ENCODE measurements at places on chromosomes 2 and 18. TPM values are rescaled to one million over a fixed set of nuclear protein-coding genes. Genes with fewer than 3 reads are reported as not detected.

GKN2 gene
- not detected for polyA plus RNA-seq

GRCh38 chr2:85672456-85672855, 4.5 kb upstream of the SFTPB start:
- DNase-seq = no peak

PROM2 gene
- polyA plus RNA-seq = 16.8 TPM

DNA sequence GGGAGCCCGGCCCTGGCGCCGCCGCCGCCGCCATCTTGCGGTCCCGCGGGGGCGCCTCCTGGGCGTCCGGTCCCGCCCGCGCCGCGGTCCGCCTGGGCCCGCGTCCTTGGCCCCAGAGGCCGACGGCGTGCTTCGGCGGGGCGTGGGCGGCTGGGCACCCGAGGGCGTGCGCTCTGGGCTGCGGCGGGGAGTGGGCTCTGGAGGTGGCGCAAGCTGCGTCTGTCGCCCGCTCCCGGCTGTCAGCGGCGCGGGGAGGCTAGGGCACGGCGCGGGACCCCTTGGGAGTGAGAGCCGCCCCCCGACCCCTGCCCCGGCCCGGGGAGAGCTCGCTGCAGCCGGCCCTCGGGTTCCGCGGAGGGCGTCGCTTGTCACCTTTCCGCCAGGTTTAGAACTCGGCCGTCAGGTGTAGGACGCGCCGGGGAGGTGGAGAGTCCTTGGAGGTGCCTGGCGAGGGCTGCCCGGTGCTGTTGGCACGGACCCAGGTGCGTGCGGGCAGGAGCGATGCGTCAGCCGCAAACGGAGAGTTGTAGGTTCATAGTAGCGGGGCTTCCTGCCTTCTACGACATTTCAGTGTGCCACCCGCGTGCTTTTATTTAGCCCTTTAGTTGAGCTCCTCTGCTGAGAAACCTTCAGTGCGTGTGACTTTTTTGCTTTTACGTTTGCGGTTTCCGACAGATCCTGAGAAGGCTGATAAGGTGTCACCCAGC, 921 bp downstream of the VAPA start:
- no peak for DNase-seq

MPP4 gene
- polyA plus RNA-seq = 0.27 TPM

FAP gene
- polyA plus RNA-seq = 8.5 TPM

GRCh38 chr2:18559531-18560030, 872 bp downstream of the RDH14 start:
- no peak for DNase-seq

DNA sequence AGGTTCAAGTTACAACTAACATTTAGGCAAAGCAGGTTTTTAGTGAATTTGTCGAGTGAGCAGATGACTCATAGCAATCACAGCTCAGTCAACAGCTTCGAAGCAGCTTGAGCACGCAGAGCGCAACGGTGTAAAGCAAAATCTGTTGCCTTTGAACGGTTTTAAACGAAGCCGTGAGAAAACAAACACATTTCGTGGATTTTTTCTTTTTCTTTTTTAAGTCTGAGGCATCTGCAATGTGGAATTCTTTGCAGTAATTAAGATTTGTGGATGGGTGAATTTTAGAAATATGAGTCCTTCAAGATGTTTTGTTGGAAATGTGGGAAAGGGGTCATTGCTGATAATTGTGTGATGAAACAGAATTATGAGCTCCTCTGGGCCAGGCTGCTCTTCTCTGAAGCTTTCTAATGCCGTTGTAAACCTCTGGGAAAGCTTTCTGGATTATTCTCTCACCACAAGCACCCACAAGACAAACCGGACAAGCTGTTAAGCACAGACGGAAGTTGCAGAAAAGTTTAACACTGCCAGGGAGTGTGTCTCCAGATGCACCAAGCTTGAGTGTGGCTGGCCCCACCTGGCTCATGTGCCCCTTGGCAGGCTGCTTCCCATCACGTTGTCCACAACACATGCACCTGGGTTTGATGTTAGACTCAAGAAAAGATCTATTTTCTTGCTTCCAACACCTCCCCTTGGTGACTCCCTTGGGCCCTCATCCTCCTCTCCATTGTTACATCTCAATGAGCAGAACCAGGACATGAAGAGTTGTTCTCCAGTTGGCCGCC, 224.7 kb downstream of the ACKR3 start:
- DNase-seq = no peak

PRKAG3 gene
- polyA plus RNA-seq = not detected

DNA sequence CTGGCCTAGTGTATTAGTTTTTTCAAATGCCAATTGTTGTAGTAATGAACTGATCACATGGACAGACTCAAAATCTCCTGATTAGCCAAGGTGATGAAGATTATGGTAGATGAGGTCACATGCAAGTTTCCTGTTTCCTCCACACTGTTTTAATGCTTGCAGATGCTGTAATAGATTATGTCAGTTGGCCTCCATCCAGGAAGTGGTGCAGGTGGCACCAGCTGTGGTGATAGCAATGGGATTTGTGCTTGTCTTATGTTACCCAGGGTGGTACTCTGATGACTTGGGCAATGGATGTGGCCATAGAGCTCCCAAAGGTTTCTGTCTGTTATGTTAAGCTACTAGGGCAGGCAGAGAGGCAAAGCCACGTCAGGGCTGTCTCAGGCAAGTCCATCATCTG, 332.9 kb upstream of the DDX18 start:
- DNase-seq = no peak

DNA sequence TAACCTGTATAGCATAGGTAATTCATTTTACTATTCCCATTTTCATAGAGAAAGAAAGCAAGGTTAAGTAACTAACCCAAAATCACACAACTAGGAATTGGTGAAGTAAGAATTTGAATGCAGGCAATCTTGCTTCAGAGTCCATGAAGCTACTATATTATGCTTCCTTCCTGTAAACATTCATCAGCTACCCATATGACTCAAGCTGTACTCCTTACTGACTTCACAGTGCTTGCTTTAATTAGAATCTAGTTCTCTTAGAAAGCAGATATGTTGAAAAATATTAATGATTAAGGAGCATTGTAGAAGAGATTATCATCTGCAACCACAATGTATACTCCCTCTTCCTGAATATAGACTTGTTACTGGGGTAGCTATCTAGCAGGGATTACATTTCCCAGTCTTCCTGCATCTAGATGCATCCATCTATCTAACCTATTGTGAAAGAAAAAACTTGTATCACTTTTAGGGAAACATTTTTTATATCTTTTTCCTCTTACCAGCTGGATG, 961.6 kb upstream of the CHAC2 start:
- DNase-seq = no peak

GRCh38 chr2:178088774-178089270, 16.2 kb upstream of the PDE11A start:
- DNase-seq = no peak

KRTCAP3 gene
- 14.7 TPM for polyA plus RNA-seq

PIEZO2 gene
- 0.08 TPM for polyA plus RNA-seq

DNA sequence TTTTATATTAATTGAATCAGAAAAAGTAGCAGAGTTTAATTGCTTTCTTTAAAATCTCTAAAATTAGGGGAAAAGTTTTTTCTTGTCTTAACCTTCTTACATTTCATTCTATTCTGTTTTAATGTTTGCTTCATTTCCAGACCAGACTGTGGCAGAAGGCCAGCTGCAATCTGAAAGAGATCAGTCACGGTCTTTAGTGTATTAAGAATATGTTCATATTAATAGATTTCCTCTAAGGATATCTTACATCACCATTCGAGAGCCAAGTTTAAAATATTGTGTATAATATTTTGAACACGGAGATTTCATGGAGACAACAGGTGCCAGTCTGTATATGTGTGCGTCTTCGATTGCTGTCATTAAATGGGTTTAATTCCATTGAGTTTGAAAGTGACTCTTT, 230.9 kb upstream of the ZSWIM2 start:
- no peak for DNase-seq

DNA sequence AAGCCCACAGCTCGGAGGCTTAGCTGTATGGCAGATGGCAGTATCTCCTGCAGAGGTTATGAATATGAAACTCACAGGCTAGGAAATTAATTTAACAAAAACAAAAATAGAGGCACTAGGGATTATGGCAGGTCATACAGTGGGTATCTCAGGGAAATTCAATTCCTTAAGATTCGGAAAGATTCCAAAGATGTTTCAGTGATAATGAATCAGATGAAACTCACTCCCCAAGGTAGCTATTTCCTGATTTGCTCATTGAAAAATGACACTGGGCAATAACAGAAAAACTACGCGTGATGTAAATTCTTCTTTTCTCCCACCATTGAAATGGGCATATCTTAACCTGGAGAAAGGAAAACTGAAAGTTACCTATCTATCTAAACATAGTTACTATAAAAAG, 414.1 kb downstream of the STK39 start:
- no peak for DNase-seq

DNA sequence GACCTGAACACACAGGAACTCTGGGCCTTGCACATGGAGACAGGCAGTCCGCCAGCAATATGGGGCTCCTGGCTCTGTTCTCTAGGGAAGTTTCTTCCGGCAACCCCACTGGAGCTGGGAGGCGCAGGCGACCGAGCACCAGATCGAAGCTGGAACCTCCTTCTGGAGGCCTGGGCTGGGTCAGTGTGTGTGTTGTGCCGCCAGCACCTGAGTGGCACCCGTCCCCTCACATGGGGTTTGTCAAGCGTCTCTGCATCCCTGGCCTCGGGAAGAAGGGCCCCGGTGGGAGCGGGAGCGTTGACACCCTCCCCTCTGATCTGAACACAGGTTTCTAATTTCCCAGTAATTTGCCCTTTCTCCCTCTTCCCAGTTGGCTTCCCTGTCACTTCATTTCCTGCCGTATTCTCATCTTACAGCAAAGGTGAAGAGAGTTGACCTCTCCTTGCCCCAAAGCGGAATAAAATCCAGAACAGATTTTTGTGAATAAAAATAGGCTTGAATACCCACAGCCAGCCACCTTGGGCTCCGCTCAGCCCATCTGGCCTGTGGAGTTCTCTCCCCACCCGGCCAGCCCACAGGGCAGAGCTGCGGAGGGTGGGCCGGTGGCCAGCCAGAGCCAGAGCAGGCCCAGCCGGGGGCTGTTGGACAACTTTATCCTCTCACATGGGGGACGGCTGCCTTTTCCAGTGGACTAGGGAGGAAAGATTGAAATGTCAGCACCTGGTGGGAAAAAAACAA, 85.9 kb downstream of the APOB start:
- DNase-seq = no peak

CYRIA gene
- polyA plus RNA-seq = 1.4 TPM

DNA sequence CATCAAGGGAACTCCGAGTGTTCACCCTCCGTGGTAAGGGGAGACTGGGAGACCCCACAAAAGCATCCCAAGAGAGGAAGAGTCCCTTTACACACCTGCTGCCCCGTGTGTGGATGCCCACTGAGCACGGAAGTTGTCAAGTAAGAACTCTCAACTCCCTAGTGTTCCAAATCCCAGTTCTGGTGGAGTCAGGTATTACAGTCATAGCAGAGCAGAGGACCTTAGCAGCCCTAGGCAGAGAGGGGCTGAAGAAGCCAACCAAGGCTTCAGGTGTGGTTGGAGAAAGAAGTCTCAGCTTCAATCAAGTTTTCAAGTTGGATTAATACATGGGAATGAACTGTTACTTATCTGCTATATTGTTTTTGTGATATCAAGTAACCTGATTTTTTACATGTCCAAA, 512.5 kb downstream of the RNF144A start:
- DNase-seq = no peak

NEUROD1 gene
- polyA plus RNA-seq = not detected

DNA sequence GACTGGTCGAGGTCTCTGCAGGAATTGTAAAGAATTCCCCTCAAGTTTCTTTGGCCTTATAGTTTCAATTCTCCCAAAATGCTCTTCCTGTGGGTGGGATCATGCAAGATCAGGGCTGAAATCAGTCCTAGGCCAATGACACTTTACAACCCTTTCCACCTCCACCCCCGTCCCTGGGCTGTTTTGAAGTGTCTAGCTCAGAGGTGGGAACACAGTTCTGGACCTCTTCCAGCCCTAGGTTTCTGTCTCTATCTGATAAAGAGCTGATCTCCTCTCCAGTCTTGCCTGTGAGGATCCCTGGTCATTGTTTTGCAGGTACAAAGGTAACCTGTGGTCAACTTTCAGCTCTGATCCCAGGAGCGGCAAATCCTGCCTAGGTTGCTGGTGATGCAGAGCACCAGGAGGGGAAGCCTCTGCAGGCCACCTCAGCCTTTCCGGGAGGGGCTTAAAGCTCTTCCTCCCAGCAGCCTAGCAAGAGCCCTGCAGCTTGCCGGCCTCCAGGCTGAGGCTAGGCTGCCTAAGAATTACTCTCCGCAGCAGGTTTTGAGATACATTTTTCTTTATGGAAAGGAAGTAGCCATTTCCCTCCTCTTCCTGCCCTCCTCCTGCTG, 69.8 kb upstream of the WIPF1 start:
- no peak for DNase-seq

- no peak for DNase-seq
These were observed 76.4 kb downstream of the TANC1 start for GRCh38 chr2:159044804-159045286.

DNA sequence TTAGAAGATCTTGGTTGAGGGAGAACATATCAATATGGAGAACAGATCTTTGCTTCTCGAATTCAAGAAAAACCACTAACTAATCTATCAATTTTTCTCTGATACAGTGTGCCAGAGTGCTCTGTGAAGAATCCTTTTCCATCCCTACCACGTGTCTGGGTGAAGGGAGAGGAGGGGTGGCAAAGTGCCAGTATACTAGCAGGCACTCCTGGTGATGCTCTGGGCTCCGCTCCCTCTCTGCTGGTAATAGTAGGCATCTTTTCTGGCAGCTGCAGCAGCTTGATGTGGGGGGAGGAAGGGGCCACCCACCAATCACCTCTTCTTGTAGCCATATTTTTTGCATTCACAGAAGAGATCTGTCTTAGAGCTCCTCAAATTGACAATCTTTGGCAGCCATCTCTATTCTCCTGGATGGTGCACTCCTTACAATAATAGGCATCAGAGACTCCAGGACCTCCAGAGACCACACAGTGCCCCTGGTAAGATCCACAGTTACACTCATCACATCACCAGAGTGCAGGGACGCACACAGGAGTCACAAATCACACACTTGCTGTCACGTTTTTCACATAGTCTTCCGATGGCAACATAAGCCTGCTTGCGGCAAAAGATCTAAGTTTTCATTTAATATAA, 15.7 kb downstream of the STK39 start:
- DNase-seq = no peak

DNA sequence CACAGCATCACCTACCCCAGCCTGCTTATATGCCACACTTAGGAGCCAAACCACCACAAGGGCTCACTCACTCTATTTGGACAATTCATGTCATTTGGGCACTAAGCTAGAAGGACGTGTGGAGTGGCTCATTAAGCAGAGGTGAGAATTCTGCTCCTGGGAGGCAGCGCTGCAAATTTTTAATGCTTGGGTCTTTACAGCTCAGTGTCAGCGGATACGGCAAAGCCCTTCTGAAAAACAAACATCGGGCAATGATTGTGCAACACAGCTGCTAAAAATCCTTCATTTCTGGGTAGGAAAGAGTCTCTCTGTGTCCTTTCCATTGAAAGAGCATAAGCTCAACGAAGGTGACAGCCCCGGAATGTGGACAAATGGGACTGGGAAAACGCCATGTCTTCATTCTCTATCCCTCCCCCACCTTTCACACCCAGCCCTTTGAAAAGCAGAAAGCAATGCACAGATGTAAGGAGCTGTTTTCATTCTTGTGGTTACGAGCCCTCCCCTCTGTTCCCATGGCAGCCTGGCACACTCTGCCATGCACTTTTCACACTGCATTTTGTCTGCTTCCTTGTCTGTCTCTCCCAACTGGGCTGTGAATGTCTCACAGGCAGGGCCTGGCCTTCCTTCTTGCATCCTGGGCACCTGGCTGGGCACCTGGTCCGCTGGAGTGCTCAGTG, 16.0 kb downstream of the TMEM177 start:
- DNase-seq = no peak

- no peak for DNase-seq
These were observed 21.6 kb downstream of the TRPM8 start for GRCh38 chr2:233938676-233939370.

Measured in keratinocyte (primary cell).